ENCODE measurements at places on chromosomes 3 and 15.

DNA sequence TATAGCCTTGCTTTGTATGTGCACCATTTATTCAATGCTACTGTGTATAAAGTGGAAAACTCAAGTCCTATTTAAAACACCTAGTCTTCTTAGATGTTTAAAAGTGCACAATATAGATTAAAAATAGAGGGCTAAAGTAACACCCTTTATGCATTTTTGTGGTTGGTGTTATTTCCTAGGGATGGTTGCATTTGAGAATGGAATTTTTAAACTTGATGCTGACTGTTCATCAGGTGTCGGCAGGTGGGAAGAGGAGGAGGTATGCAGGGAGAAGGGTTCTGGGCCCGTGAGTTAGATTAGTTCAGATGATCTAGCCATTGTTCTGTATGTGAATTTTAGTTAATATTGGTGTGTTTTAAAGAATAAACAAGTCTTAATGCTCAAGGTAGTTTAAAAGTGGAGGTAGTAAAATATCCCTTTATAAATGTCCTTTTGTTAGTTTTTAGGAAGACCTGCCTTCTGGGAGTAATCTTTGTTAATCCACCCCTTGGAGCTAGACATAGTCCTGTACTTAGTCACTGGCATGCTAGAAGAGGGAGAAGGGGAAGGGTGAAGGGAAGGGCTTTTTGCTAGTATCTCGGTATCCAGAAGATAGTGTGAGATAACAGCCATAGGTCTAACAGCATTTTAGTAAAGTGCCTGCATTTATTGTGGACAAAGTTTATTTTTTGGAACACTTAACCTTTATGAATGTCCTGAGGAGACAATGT is 8.1 kb upstream of the SRPRB start:
- no peak for DNase-seq

- no peak for DNase-seq
Observed at GRCh38 chr15:47383102-47383501, 334.2 kb upstream of the SEMA6D start.

DNA sequence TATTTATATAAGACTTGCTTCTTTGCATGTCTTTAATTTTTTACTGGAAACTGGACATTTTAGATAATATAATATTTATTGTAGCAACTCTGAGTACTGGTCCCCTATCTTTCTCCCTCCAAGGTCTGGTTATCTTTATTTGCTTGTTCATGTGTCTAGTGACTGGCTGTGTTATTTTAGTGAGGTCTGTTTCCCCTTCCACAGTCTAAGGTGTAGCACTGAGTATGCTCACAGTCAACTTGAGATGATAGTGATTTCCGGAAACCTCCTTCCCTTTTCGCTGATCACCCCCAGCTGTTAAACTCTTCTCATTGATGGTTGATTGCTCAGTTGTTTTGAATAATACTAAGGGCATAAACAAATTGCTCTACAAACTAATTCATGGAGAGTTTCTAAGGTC is 37.0 kb downstream of the PCNP start:
- DNase-seq: no peak

GRCh38 chr3:187648177-187648576 is 22.0 kb downstream of the SST start:
- no peak for DNase-seq

DNA sequence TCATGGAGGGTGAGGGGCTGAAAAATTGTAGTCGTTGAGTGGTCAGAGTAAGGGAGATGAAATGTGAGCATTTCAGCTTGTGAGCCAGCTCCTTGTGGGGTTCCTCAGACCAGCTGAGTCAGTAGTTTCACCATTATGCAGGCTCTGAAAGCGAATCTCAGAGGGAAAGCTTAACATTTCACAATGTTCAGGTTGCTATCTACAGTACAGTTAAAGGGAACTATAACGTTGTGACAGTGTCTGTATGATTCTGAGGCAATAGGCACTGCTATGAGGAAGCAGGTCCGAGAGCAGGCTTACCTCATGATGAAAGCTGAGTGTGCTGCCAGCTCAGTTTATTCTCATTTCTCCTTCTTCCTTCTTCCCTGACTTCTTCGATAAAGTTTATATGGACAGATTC is 469.6 kb downstream of the EDEM1 start:
- DNase-seq: no peak

- DNase-seq: no peak
Observed at GRCh38 chr3:176219970-176220369, 977.3 kb downstream of the TBL1XR1 start.

DNA sequence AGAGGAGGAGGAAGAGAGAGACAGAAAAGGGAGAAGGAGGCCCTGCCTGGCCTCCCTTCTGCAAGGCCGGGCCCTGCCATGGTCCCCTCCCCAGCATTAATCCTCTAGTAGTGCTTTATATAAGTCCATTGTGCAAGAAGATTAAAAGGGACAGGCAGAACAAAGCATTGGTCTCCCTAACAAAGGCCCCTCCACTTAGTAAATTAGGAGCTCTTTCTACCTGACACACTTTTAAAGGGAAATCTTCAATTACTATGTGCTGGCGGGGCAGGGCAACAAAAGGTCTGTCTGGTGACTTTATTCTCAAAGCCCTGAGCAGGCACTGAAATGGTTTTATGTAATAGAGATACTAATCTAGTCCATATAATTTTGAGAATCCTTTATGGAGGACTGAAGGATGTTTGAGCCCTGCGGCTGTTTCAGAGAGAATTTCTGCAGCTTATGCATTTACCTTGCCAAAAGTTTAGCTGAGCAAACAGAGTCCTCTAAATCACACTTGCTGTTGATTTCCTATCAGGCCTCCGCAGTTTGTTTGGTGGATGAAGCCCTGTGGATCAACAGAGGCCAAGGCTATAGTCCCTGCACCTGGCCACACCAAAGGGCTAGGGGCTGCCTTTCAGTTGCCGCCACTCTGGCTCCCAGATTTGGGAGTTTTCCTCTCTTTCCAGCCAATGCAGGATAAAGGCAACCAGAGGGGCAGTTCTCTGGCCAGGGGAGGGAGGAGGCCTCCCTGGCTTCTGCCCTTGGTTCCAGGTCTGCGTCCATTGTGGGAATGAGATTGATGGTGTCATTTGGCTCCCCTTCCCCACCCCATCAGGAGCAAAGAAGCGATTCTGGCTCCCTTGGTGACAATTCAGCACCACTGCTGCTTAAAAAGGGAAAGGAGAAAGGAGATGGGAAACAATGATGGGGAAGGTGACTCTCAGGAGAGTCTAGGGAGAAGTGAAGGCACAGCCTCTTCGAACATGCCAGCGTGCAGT is 148.0 kb downstream of the MEGF11 start:
- DNase-seq: no peak

DNA sequence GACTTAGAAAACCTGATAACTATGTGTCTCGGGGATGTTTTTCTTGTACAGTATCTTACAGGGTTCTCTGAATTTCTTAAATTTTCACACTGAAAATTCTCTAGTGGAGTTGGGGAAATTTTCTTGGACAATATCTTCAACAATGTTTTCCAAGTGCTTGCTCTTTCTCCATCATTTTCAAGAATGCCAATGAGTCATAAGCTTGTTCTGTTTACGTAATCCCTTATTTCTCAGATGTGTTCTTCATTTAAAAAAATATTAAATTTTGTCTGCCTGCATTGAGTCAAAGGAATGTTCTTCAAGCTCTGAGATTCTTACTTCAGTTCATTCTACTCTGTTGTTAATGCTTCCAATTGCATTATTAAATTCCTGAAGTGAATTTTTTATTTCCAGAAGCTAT is 21.9 kb upstream of the PLSCR2 start:
- no peak for DNase-seq

DNA sequence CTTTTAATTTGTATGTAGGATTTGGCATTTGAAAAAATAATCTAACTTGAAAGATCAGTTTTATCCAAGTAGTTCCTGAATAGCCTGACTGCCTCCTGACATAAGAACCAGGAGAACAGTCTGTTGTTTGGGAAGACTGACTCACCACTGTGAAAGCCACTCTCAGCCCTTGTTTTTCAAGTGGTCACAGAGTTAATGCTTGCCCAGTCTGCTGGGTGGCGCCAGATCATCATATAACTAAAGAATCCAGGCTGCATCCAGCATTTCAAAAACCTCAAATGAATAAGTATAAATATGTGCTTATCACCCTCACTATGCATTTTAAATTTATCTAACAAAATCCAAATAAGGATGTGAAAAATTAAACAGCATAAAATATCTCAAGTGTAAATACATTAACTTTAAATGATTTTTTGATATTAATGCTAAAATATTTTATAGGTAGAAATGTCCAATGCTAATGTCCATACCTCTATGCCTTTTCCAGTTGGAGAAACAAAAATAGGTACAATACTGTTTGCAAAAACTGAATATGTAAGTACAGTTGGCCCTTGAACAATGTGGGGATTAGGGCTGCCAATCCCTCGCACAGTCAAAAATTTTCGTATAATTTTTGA is 26.9 kb upstream of the ZBBX start:
- peak; percentile 9 for DNase-seq

- no peak for DNase-seq
Observed at GRCh38 chr3:23798876-23799275, 6.9 kb upstream of the UBE2E1 start.

DNA sequence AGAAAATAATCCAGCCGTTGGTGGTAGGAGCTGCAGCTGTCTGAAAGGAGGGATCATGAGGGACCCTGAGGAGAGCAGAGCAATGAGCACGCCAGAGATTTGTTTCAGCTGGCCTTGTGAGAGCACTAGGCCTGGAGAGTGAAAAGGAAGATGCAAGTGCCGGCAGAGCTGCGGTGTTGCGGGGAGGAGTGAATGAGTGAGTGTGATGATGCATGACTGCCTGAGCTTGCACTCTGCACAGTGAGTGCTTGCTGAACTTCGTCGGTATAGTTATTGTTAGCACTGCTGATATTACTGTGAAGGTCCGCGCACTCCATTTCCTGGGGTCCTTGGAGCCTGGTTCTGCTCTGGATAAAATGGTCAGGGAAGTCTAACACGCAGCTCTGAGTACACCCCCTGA is 23.2 kb downstream of the EIF1B start:
- no peak for DNase-seq

DNA sequence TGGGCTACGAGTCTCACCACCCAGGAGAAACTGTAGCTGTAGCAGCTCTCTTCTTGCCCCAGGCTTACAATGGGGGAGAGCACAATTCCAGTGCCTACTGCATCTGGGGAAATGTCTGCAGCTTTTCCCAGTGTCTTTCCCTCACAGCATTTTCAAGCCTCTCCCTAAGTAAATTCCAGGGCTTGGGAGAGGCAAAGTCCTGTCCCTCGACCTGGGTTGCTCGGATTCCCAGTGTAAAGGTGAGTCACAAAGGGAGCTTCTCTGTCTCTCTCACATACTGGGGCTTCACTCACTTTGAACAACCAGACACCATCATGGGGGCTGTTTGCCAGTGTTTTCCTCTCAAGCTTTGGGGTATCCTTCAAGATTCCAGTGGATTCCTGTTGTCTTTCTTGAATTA is 689.4 kb upstream of the NAALADL2 start:
- DNase-seq: no peak

DNA sequence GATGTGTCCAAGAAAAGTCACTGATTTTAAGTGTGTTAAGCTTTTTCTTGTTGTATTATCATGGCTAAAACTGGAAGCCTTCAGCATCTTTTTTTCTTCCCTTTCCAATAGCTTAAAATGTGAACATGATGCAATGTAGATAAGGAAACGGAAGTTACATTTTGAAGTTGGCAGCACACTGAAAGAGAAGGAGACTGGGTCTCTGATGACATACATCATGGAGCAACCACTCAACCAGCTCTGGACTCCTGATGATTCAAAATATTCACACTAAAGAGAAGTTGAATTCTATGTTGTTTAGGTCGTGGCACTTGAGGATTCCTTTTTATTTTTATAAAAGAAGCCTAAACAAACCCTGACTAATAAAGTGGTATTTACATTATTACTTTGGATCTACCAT is 488.3 kb upstream of the ALCAM start:
- no peak for DNase-seq

- DNase-seq: peak; percentile 42
Observed at GRCh38 chr3:156535162-156535627, 19.7 kb downstream of the SSR3 start.

DNA sequence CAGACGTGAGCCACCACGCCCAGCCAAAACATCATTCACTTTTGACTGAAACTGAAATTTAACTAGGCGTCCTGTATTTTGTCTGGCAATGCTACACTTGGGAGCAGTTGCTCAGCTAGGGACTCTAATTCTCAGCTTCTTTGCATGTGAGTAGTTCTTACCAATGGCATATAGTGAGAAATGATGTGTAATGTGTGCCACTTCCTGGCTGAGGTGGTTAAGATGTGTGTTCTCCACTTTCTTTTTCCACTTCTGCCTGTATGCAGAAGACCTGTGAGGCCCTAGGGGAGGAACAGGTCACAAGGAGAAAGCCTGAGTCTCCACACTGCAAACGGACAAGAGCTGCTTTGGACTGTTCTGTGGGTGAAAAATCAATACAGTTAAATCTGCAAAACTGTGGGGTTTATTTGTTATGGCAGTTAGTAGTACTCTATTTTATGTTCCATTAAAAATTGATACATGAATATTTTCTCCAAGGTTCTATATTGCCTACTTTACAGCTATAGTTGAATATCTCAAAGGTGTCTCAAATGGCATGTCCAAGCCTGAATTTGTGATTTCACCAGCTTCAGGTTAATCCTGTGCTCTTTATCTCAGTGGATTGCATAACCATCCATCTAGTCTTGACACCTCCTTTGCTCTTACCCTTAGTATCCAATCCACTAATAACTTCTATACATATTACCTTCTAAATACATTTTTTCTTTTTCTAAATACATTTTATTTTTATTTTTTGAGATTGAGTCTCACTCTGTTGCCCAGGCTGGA is 59.3 kb downstream of the NR1D2 start:
- peak; percentile 41 for DNase-seq
